ENCODE measurements at places on chromosomes 5 and 9. TPM values are rescaled to one million over a fixed set of nuclear protein-coding genes. Genes with fewer than 3 reads are reported as not detected.

PFN3 gene
- total RNA-seq = not detected

TTC33 gene
- 16.9 TPM for total RNA-seq

CCNJL gene
- 0.85 TPM for total RNA-seq

ACTBL2 gene
- 0.19 TPM for total RNA-seq

OLFML2A gene
- 0.56 TPM for total RNA-seq

NXNL2 gene
- 2.5 TPM for total RNA-seq

HTR1A gene
- total RNA-seq = not detected

PTGR1 gene
- total RNA-seq = 80.9 TPM

GKAP1 gene
- 0.56 TPM for total RNA-seq

HSPB3 gene
- total RNA-seq = not detected

SCGB3A1 gene
- total RNA-seq = not detected

F12 gene
- not detected for total RNA-seq

ACOT12 gene
- under 0.01 TPM for total RNA-seq

LPAR1 gene
- 50.7 TPM for total RNA-seq

PTPRD gene
- total RNA-seq = 2.3 TPM

MOB3B gene
- total RNA-seq = under 0.01 TPM

SOWAHA gene
- not detected for total RNA-seq

SLCO6A1 gene
- not detected for total RNA-seq

SCAI gene
- 4.6 TPM for total RNA-seq

PCDHB8 gene
- total RNA-seq = under 0.01 TPM

APBB3 gene
- total RNA-seq = 31.3 TPM

PFDN1 gene
- total RNA-seq = 43.4 TPM

FGFR4 gene
- total RNA-seq = 0.56 TPM

SLC6A18 gene
- not detected for total RNA-seq

LHX3 gene
- not detected for total RNA-seq

SLC6A7 gene
- under 0.01 TPM for total RNA-seq

ANKRD31 gene
- 0.19 TPM for total RNA-seq

OSTF1 gene
- total RNA-seq = 49.6 TPM

LRRTM2 gene
- total RNA-seq = under 0.01 TPM

OR1J2 gene
- total RNA-seq = not detected

IQGAP2 gene
- total RNA-seq = 1.2 TPM

TMEM215 gene
- not detected for total RNA-seq

PIP5KL1 gene
- 2.0 TPM for total RNA-seq

RMRP gene
- total RNA-seq = 3,474 TPM

CD274 gene
- total RNA-seq = 6.5 TPM
